Activated CD4-positive, alpha-beta T cell treated with anti-CD3 and anti-CD28 coated beads for 4 hours (primary cell): ENCODE measurements at places on chromosomes 7 and 10.

GRCh38 chr7:5377816-5378215 lies 45.8 kb downstream of the TNRC18 start:
- DNase-seq, result no peak

- no peak for DNase-seq
These were observed 174.6 kb downstream of the CCDC3 start for GRCh38 chr10:12826800-12827372.

DNA sequence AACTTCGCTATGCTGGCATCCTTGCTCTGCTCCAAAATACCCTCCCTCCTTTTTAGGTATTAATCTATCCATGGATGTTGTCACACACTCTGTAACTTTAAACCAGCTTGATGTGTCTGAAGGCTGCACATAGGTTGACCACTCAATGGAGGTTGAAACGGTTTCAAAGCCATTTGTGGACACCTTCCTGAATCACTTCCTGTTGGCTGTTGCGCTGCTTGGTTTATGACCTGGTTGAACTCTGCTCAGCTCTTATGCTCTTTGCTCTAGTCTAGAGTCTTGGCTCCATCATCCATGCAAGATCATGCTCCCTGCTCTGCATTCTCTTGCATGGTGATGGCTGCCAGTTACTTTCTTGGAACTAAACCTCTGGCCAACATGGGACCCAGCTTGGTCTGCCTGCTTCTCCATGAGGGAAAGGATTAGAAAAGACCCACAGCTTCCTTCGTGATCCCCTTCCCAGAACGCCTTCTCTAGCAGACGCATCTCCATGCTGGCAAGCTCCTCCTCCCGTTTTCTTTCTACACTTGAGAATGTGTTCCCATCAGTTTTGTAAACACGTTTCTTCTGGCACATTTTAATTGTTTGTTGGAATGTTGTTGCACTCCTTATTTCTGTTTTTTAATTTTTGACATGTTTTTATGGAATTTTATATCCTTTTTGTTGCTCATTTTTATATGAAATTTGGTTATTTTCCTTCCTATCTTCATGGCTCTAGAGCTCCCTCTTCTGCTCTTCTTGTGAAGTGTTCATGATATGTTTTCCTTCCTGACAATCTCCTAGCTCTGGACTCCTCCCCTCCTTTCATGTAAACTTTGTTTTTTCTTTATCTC lies 149.8 kb downstream of the XPNPEP1 start:
- no peak for DNase-seq

DNA sequence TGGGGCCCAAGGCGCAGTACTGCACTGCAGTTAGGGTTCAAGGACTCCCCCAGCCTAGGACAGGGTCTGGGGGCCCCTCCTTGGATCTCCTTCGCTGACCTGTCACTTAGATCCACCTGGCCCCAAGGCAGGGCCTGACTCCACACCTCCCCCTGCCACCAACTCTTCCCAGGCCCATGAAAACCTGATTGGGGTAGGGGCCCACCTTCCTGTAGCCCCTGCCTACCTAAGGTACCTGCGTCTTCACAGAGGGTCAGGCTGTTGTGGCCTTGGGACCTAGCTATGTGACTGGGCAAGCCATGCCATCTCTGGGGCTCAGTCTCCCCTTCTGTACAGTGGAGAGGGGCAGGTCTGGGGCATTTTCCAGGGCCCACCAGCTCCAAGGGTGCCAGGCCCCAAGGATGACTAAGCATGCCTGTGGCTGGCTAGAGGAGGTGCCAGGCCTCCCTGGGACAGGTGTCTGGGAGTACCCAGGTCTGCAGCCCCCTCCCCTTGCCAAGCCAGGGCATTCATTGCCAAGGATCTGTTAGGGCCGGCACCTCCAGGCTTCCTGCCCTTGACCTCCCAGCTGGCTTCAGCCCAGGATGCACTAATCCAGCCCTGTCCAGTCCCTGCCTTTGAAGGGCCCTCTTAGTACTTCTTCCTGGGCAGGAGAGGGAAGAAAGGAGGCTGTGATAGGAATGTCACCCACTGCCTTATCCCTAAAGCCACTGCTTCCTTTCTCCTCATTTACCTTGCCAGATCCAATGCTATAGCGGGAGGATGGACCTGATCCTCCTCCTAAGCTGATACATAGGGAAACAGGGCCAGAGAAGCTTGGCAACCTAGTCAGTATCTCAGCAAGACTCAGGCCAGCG lies 1.3 kb downstream of the LIMK1 start:
- no peak for DNase-seq

GRCh38 chr7:18179093-18179492 lies 151.4 kb upstream of the PRPS1L1 start:
- DNase-seq, result no peak

DNA sequence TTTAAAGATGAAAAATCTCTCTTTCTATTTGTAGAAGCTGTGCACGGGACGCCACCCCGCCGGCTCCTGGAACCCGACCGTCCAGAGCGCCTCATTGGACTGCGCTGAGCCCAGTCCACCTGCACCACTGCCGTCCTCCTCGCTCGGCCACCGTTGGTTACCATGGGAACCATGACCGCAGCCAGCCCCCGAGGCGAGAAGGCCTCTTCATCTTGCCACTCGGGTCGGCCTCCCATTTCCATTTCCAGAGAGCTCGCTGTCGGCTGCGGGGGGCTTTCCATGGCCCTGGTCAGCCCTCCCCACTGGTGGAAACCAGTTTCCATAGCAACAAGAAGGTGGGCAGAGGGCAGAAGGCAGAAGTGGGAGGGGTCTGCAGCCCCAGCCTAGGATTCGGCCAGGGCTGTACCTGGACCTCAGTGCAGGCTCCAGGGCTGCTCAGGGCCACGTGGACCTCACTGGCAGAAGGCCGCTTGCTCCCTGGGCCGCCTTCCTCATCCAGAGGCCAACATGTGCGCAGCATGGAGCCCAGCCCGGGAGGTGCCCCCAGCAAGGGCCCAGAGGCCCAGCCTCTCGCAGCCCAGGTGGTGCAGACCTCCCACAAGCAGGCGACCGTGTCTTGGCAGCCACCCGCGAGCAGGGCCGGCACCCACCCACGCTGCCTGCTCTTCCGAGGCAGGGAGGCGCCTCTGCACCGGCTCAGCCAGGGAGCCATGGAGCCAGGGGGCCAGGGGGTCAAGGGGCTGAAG lies 283.5 kb upstream of the PPP2R2D start:
- no peak for DNase-seq

GRCh38 chr7:12721286-12721830 lies 33.9 kb downstream of the ARL4A start:
- no peak for DNase-seq

- DNase-seq, result no peak
These were observed 693 bp downstream of the ADIRF start for GRCh38 chr10:86968994-86969355.

DNA sequence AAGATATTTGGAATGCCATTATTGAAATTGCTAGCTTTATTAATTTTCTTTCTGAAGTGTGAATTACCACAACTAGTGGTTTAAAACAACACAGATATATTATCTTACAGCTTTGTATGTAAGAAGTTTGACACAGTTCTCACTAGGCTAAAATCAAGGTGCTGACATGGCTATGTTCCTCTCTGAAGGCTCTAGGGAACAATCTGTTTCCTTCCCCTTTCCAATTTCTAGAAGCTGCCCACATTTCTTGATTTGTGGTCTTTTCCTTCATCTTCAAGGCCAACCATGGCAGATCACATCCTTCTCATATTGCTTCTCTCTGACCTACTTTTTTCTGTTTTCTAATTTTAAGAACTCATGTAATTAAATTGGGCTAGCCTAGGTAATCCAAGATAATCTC lies 43.3 kb upstream of the SLC26A3 start:
- no peak for DNase-seq

DNA sequence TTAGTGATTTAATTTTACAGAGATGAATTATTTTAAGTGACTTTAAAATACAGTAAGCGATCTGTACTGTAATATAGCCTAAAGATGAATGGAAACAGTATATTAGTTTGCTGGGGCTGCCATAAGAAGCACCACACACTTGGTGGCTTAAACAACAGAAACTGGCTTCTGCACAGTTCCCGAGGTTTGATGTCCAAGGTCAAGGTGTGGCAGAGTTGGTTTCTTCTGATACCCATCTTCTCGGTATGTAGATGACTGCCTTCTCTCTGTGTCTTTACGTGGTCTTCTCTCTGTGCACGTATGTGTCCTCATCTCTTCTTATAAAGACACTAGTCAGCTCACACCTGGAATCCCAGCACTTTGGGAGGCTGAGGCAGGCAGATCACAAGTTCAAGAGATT lies 64.0 kb upstream of the KMT2E start:
- DNase-seq, result no peak

- no peak for DNase-seq
These were observed 15.2 kb upstream of the C10orf67 start for GRCh38 chr10:23359692-23360380.

DNA sequence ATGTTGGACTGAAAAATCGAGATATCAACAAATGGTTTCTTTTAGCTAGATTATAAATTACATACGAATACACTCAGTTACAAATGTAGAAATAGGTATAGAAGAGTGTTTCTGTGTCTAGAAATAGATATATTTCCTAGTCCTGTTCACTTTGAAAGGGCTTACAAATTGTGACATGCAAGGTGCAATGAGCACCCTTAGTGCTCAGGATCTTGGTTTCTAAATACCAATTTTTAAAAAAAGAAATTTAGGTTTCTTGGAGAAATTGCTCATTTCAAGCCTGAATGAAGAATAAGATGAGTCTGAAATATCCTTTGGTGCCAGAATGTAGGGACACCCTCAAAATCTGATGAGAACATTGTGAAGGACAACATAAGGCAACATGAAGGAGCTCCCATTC lies 306.0 kb downstream of the CRPPA start:
- no peak for DNase-seq

GRCh38 chr7:117756586-117757085 lies 116.6 kb downstream of the CTTNBP2 start:
- no peak for DNase-seq

DNA sequence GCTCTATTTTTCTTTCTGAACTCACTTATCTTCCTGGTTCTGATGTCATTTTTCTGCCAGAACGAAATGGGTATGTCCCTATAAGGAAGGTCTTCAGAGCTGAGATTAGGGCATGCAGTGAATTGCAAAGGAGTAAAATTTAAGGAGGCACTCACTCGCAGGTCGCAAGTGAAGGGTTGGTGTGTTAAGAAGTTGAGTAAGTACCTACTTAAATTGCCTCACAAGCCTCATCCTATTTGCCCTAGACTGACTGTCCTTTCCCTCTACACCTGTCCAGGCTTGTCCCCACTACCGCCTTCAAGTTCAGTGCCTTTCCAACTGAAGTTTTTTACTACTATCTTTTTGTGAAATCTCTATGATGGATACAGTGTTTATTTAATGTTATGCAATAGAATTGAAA lies 191.5 kb downstream of the AHR start:
- no peak for DNase-seq

- DNase-seq, result no peak
These were observed 33.2 kb downstream of the DOCK4 start for GRCh38 chr7:112172870-112173567.

DNA sequence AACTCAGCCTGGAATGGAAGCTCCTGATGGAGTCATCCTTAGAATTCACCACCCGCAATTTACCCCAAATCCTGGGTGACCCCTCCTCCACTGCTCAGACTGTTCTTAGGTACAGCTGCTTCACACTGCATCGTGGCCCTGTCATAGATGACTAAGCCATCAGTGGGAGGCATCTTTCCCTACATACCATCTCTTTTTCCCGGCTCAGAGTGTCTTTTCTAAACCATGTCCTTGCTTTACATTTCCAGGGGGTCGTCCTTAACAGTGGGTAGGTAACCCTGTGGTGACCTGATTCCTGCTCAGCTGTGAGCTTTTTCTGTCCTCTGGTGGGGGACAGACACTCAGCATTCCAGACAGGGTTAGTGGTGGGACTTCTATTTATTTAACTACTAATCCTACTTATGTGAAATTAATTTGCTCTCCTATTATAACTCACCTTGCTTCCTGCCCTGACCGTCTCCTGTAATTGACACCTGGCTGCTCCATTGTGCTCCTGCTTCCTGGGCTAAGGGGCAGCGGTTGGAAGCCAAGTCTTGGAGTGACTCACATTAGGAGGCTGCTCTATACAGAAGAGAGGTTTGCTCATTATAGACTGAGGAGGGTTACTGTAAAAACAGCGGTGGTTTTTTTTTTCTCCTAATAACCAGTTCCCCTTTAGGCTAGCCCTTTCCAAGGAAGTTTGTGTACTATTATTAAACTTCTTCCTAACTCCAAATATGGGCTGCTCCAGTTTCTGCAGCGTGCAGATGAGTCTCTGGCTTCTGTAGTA lies 40.6 kb downstream of the PYROXD2 start:
- no peak for DNase-seq

GRCh38 chr7:1689311-1689710 lies 19.2 kb downstream of the ELFN1 start:
- no peak for DNase-seq

DNA sequence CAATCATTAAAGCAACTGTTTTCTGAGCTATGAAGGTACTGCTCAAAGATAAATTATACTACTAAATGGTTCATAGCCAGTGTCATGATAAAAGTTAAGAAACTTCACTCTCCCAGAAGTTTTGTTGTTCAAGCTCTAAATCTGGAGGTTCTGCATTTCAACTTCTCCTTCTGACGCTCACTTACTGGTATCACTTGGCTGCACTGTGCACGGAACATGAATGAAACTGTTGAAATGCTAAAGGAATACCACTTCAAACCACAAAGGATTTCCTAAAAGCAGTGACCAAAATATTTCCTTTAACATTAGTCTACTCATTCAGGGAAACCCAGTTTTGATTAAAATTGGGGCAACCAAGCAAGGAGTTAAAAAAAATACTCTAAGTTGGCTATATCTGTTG lies 93.6 kb downstream of the UBE2H start:
- no peak for DNase-seq

GRCh38 chr7:100801833-100802568 lies 25.3 kb downstream of the EPHB4 start:
- DNase-seq, result no peak
